ENCODE measurements at places on chromosomes 5 and 9.

DNA sequence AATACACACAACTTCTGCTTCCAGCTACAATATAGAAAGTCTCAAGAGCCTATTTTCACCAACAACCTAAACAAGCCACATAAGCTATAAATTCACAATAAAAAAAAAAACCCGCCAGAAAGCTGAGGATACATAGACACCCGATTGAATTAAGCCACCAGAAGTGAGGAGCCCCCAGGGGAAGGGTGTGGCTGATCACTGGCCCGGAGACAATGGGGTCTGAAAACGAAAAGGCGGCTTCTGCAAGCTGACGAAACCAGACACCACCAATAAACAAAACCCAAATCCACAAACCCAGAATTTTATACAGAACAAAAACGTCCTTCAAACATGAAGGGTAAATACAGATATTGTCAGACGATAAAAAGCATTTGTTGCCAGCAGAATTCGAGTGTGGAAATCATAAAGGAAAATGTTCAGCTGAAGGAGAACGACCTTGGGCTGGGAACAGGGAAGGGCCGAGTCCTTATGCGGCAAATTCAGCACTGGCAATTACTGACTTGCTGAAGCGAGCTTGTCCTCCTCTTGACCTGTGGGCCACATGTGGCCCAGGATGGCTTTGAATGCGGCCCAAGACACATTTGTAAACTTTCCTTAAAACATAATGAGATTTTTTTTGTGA is 39.6 kb upstream of the CEP72 start:
- DNase-seq = no peak

GRCh38 chr5:99815-100214 is 7.8 kb downstream of the PLEKHG4B start:
- no peak for DNase-seq

- peak; percentile 27 for DNase-seq
These were observed 129.0 kb downstream of the SNX18 start for GRCh38 chr5:54646356-54647101.

DNA sequence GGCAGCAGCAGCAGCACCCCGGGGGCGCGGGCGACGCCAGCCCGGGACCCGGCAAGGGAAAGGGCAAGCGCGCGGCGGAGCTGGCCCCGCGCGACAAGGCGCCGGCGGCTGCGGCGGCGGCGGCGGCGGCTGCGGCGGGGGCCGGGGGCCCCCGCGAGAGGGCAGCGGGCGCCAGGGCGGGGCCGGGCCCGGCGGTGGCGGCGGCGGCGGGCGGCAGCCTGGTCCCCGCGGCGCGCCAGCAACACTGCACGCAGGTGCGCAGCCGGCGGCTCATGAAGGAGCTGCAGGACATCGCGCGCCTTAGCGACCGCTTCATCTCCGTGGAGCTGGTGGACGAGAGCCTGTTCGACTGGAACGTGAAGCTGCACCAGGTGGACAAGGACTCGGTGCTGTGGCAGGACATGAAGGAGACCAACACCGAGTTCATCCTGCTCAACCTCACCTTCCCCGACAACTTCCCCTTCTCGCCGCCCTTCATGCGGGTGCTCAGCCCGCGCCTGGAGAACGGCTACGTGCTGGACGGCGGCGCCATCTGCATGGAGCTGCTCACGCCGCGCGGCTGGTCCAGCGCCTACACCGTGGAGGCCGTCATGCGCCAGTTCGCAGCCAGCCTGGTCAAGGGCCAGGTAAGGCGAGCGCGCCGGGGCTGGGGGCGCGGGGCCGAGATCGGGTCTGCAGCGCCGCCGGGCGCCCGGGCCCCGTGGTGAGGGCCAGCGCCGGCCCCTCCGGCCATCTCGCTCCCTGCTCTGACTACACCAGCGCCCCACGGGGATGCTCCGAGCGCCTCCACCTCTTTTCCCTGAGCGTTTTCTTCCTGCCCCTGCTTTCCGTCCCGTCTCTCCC is at the start of gene UBE2QL1:
Gene UBE2QL1, plus strand, starts transcription at position 238 of the 843 bp plus-strand sequence. Its CDS starts 35 bp downstream, at position 273.
- DNase-seq = no peak

GRCh38 chr9:105608721-105609598 is 51.0 kb downstream of the FKTN start:
- no peak for DNase-seq

GRCh38 chr5:98772415-98773213 is 849 bp upstream of the RGMB start:
- no peak for DNase-seq

DNA sequence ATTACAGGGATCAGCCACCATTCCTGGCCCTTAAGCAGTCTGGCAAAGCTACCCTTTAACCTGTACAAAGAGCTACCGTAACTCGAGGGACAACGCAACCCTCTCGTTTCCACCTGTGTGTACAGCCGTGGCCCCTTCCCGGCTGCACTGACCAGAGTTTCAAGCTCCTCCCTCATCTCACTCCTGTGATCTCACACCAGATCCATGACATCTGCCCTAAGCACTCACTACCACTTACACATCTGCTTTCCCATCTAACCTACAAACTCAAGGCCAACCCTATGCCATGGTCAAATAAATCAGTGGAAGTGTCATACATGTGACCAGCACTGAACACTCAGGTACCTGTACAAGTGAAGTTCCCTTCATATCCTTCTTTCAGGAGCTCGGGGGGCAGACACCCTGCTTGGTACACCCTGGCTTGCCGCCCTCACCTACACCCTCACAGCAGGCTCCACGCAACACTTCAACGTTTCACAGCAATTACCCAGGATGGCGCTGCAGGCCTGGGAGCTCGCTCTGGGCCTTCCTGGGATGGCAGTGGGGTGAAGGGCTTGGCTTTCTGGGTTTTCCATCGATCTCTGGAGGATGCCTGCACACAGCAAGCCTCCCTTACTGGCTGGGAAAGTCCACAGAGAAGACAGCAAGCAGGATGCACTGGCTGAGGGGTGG is 61.7 kb downstream of the PRRT1B start:
- no peak for DNase-seq

DNA sequence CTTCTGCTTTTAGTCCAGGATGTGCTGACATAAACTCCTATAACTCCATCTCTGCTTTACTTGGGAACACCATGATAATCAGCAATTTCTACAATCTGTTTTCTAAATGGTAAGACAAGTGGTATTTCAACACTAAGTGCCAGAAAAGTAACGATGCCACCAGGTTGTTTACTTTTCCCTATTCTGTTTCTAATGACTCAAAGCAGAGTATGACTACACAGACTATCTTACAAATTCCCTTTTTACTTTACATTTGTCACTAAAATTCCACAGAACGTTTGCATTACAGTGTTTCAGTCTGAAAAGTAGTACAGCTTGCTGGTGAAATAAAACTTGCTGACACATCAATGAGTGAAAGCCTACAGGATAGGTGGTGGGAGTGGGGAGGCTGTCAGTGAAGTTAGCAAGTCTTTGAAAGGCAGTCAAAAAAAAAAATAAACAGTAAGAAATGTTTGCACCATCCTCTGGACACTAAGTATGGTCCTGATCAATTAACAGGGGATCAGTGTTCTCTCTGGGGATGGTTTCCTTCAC is 186.5 kb downstream of the LURAP1L start:
- no peak for DNase-seq

DNA sequence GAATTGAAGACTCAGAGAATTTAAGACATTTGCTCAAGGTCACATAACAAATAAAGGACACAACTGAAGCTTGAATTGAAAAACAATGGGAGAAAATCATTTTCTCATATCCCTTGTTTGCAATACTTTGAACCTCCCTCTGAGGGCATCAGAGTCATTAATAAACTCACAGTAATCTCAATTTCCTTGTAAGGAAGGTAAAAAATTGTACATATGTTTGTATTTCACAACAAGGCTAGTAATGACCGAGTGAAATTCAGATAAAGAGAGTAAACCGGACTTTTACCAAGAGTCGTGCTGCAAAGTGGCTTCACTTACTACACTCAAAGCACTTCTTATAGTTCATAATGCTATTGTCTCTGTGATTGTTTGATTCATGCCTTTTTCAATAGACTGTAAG is 665.0 kb downstream of the NR2F1-AS1 start:
- no peak for DNase-seq
